Cardiac fibroblast (primary cell): ENCODE measurements at places on chromosomes 3 and 15.

- no peak for DNase-seq
Observed at GRCh38 chr3:85592256-85592655, 633.5 kb downstream of the CADM2 start.

GRCh38 chr15:59950603-59951388 is 53.3 kb upstream of the FOXB1 start:
- no peak for DNase-seq

DNA sequence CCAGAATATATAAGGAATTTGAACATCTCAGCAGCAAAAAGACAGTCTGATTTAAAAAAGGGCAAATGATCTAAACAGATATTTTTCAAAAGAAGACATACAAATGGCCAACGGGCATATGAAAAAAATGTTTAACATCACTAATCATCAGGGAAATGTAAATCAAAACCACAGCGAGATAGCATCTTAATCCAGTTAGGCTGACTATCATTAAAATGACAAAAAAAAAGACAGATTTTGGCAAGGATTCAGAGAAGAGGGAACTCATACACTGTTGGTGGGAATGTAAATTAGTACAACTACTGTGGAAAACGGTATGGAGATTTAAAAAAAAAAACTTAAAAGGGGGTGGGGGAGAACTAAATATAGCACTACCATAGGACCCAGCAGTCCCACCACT is 47.9 kb downstream of the RNF13 start:
- no peak for DNase-seq

DNA sequence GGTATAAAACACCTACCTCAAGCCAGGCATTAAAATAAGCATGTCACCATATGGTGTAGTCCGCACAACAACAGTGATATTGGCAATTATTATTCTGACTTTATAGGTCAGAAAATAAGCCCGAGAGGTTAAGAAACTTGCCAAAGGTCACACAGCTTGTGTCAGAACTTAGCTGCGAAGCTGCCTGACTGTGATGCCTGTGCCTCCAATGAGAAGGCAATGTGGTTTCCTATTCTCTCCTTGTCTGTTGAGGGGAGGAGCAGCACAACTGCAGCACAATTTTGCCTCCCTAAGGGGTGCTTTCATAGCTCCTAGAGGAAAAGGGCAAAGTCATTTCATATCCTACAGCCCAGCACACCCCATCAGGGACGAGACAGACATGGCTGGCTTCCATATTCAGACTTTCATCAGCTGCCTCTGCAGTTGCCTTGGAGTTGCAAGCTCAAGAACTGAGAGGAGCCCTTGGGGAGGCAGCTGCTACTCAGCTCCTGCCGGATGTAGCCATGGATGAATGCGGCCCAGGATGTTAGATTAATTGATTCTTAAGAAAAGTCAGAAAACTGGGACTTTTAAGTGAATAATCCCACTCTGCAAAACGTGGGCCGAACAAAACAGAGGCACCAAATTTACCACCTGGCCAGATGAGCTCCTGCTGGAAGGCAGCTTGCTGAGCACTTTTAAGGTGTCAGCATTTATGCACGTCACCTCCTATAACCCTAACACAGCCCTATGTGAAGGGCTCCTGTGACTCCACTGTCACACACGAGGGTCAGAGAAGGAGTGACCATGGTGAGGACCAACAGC is 38.5 kb downstream of the MYO5C start:
- DNase-seq = peak; percentile 43

DNA sequence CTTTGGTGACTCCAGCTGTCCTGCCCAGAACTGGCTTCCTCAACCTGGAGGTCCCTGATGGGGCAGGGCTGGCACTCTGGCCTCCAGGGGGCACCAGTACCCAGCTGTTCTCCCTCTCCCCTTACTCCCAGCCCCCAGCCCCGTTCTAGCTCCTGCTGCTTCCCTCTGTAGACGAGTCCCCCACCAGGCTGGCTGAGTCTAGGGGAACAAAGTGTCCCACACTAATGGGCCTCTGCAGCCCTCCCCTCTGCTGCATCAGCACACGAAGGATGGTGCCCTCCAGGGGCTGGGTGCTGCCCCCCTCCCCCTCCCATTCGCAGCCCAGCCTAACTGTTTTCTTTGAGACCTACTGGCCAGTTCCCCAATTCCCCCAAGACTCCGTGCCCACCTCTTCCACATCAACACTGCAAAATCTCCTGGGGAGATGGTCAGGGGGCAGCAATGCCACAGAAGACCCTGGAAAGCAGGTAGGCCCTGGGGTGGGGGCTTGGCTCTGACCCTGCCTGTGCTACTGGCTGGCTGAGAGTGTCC is 4.2 kb downstream of the RHCG start:
- no peak for DNase-seq

GRCh38 chr3:39962581-39962980 is 153.2 kb downstream of the MYRIP start:
- DNase-seq = peak; percentile 70

GRCh38 chr3:46208167-46208704 is at the start of gene CCR1:
Gene CCR1, minus strand, starts transcription at chr3:46208313. Its CDS starts 4,000 bp downstream, at chr3:46204313.
- peak; percentile 66 for DNase-seq

DNA sequence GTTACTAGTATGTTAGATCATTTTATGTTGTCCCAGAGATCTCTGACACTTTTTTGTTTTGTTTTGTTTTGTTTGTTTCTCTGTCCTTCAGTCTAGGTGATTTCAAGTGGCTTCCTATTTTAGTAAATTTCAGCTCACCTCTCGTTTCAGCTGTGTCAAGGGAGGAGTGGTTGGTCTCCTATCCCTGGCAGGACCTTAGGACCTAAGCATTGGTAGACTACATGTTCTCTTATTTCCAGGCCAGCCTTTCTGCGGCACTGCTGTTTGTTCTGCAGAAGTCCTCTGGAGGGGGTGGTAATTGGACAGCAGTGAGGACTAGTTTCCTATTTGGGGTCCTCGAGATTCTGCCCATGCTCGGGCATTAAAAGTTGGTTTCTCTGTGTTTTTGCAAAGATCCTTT is 31.8 kb downstream of the MGA start:
- no peak for DNase-seq

DNA sequence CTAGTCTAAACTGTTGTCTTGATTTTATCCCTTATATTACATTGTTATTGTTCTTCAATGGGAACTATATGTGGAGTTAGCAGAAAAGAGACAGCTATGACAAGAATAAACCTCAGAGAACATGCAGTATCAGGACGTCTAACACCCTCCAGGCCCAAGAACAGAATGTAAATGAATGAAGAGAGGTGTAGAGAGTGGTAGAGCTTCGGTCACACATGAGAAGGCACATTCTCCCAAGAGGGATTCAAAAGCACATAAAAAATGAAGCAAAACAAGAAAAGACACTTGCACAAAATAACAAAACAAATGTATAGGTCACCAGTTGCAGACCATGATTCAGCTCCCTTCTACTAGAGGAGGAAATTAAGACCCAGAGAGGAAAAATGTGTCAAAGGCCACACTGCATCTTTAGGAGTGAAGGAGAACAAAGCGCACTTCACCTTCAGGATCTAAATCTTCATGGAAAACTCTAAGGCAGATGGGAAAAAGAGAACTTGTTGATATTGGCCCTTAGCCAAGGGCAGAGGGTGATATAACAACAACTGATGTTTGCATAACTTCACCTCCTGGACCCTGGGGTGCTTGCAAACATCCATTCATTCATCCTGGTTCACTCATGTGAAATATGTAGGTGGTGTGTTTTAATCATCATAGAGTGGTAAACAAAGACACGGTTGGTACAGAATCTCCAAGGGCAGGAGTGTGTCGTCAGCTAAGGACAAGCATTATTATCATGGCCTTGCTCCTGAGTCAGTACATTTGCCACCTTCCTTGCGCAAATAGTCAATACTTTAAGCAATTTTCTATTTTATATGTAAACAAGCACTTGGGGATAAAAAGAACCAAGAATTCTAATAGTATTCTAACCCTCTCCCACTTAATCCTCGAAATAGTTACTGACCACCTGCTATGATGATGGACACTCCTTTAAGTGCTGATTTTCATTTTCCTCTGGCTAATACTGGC is 8.8 kb downstream of the NEK10 start:
- peak; percentile 34 for DNase-seq

DNA sequence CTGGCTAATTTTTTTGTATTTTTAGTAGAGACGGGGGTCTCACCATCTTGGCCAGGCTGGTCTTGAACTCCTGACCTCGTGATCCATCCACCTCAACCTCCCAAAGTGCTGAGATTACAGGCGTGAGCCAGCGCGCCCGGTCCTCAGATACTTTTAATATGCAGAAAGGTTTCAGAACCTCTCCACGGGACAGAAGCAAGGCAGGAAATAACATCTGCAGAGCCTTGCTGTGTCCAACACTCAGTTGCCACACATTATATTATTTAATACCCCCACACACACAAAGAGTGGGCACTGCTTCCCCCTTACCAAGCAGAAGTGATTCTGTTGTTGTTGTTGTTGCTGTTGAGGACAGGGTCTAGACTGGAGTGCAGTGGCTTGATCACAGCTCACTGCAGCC is 28.0 kb downstream of the OSBPL10 start:
- DNase-seq = no peak

- DNase-seq = no peak
Observed at GRCh38 chr15:74426404-74427281, 7.1 kb downstream of the SEMA7A start.

DNA sequence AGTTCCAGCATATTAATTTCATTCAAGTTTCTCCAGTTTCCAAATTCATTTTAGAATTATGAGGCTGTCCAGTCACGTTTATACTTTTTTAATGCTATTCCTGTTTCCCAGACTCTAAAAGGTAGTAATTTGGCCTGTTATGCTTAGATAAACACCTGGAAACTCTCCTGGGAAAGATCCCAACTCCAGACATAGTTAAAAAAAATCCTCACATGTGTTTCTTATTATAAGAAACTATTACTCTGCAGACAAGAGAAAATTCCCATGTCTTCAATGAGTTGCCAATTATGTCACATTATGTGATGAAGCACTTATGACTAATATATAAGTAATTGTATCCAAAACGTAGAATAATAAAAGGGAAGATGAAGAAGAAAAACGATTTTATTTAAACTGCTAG is 137.1 kb upstream of the TMC3 start:
- peak; percentile 53 for DNase-seq
